ENCODE measurements at places on chromosomes 4 and X.
A peak's percentile ranks its signal among the peaks of the same experiment; 100 is the strongest.

GRCh38 chrX:153524234-153524633, 6.8 kb downstream of the ATP2B3 start:
- DNase-seq = no peak

DNA sequence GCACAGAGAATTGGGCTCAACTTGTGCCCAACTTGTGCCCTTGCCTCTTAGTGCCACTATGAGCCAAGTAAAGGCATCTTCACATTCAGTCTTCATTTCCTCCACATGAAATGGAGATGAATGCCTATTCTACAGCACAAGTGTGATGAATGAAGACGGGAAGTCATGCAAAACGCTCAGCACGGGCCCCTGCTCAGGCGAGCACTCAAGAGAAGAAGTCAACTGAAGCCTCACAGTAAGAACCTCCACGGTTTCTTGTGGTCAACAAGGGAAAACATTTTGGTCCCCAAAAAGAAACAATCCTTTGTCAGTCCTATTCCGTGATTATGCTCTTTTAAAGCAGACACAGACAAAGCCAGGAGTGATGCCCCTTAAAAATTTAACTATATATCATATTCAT, 87.0 kb downstream of the IRF2 start:
- DNase-seq = no peak

GRCh38 chr4:93016350-93016749, 712.6 kb downstream of the GRID2 start:
- DNase-seq = no peak

DNA sequence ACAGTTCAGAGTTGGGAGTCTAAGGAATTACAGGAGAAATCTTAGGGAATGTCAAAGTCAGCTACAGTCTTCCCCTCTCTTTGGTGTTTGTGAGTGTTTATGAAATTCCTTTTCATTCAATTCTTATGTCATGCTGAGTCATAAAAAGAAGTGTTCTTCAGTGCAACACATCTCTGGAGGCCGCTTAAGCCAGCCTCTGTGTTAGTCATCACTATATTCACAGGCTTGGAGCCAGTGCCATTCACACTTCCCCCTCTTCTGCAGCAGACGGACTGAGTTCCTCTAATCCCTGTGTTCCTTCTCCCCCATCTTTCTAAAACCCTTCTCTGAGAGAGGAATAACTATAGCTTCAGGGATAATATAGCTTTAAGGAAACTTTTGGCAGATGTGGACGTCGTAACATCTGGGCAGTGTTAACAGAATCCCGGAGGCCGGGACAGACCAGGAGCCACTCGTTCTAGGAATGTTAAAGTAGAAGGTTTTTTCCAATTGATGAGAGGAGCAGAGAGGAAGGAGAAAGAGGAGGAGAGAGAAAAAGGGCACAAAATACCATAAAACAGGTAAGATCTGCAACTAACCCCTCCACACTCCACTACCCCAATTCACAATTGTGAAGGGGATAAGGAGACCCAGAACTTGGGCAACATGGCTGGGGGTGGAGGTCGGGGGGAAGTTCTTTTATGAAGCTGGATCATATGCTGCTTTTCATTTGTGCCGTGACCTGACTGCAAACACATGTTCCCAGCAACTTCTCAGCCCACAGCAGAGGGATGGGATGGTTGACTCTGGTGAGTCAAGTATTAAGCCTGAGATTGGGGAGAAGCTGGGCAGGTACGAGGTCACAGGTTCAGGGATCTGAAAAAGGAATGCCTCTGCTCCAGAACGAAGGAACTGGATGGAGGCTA, at the start of gene SRPX2:
Gene SRPX2, plus strand, starts transcription at position 244 of the 905 bp plus-strand sequence. CDS start 2,124 bp downstream, outside the sequence.
- DNase-seq = no peak

DNA sequence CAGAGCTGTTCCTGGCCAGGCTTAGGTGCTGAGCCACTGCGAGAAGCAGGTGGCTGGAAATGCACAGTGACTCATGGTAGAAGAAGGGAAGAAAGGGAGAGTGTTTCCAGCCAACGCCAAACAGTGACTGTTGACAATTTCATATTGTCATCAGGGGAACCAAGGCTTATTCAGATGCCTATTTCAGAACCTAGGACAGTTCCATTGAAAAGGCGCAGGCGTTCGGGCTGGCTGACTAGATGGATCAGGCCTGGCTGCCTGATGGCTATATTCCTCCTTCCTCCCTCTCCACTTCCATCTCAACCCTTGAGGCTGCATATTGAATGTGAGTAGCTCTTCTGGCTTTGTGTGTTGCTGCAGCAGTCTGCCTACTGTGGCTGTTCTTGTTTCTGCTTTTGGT, 73.0 kb upstream of the FRMPD4 start:
- no peak for DNase-seq

GRCh38 chr4:44422912-44423311, 25.7 kb downstream of the KCTD8 start:
- no peak for DNase-seq

DNA sequence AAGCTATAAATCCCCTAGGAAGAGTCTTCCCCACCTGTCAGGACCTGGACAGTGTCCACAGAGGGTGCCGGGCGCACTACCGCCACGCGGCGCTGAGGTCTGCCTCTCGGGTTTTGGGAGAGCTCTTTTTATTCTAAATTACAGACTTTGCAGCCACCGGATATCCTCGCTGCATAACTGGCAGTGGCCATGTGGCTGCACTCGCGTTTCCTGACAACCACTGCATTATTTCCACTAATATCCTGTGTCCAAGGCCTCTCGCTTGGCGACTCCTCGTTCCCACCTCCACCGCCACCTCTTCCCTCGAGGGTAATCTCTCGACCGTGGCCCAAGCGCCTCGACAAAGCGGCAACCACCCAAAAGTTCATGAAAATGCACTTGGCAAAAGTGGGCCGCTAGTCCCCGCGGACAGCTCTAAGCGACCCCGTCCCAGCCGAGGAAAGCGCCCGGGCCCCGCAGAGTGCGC, 512 bp upstream of the TMEM131L start:
- DNase-seq = no peak

DNA sequence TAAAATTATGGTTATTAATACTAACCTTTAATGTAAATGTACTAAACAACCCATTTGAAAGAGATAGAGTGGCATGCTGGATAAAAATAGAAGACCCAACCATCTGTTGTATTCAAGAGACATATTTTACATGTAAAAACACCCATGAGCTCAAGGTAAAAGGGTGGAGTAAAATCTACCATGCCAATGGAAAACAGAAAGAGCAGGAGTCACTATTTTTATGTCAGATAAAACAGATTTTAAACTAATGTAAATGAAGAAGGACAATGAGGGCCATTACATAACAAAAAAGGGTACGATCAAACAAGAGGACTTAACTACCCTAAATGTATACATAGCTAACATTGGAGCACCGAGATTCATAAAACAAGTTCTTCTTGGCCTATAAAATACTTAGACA, 66.3 kb downstream of the ITM2A start:
- no peak for DNase-seq

DNA sequence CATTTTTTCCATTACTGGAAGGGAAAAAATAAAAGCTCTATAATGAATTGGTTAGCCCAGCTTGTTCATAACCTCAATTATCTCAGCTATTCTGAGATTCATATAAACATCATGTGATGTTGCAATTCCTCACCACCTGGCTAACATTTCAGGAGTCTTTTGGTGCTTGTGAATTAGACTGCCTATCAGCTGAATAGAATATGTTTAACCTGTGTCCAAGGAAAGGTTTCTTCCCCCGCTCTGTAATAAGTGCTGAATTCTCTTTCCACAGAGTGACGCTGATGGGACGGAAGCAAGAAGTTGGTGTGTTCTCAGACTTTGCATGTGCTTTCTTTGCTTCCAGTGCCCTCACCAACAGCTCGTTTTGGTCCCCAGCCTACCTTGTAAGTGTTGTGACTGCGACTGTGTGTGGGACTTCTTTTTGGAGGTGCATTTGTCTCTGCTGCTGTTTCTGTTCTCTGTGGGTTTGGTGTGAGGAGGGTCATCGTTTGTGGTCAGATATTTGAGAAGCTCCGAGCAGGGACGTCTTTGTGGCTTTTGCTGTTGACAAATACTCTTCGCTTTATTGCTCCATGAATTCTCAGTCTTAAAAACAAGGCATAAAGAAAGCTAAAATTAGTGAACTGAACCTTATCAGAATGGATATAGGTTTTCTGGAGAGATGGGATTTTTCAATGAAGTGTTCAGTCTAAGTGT, 61.7 kb downstream of the PPARGC1A start:
- DNase-seq = no peak

- DNase-seq = no peak
Observed at GRCh38 chr4:30122711-30123110, 597.5 kb upstream of the PCDH7 start.

GRCh38 chr4:4803216-4803911, 56.1 kb upstream of the MSX1 start:
- DNase-seq = no peak

GRCh38 chrX:120290107-120290506, 21.2 kb downstream of the TMEM255A start:
- no peak for DNase-seq

- DNase-seq = peak; percentile 73
Observed at GRCh38 chrX:7110821-7111276, 36.7 kb upstream of the STS start.

- no peak for DNase-seq
Observed at GRCh38 chr4:116023049-116023448, 909.6 kb upstream of the NDST4 start.

DNA sequence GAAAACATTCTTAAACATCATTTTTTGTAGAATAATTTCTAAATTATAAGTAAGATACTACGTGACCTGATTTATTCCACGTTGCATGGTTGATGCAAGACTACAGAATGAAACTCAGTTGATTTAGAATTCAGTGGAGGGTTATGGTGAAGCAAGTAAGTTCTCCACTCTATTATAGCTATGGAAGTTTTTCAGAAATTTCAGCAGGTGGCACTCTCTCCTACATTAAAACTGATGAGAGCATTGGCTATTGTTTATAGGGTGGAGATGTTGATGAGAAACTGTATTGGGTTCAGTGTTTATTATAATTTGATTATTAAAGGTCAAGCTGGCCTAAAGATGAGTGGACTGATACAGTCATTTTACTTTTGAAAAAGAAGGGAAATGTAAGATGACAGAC, 88.0 kb downstream of the FNIP2 start:
- DNase-seq = no peak

DNA sequence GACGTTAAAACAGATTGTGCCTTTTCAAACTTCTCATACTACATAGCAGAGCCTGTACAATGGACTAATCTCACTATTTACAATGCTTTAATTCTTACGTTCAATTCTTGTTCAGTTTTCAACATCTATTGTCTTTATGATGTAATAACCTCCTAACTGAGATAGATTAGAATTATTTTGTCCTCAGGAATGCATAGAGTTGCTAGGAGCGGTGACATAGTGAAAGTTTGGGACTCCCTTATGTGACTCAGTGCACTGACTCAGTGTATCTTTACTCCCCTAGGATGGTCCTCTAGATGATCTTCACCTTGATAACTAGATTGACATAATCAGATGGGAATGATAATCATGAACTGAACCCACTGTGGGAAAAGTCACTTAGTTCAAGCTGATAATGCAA, 151.5 kb downstream of the VEGFC start:
- DNase-seq = no peak

GRCh38 chr4:74203467-74203866, 45.5 kb downstream of the MTHFD2L start:
- DNase-seq = no peak

DNA sequence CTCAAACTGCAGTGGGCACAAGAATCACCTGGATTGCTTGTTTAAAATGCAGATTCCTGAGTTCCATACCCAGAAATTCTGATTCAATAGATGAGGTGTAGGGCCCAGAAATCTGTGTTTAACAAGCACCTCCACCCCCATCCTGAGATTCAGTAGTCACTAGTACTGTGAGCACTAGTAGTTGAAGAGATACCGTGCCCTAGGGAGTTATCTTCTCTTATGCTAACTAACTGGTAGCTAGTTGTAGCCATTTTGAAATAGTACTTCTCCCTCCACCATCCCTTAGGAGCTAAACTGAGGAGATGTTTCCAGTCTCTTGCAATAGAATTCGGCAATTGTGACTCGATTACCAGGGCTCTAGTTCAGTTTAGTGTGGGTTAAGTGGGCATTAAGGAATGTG, 18.4 kb downstream of the KLHL34 start:
- DNase-seq = no peak

DNA sequence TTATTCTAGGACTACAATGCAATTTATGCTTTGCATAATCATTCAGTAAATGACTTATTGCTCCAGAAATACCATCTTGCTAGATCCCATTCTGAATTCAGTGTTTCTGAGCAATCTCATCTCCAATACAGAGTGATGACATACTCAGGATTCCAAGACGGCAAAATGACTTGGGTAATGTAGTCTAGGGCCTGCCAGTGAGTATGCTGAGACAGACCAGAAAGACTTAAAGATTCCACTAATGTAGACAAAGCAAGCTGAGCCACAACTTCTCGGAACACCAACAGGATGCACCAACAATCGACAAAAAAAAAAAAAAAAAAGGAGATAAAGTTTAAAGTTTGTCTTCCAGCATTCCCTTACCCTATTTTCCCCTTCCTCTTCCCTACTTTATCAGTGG, 919 bp upstream of the SEC24B start:
- no peak for DNase-seq

DNA sequence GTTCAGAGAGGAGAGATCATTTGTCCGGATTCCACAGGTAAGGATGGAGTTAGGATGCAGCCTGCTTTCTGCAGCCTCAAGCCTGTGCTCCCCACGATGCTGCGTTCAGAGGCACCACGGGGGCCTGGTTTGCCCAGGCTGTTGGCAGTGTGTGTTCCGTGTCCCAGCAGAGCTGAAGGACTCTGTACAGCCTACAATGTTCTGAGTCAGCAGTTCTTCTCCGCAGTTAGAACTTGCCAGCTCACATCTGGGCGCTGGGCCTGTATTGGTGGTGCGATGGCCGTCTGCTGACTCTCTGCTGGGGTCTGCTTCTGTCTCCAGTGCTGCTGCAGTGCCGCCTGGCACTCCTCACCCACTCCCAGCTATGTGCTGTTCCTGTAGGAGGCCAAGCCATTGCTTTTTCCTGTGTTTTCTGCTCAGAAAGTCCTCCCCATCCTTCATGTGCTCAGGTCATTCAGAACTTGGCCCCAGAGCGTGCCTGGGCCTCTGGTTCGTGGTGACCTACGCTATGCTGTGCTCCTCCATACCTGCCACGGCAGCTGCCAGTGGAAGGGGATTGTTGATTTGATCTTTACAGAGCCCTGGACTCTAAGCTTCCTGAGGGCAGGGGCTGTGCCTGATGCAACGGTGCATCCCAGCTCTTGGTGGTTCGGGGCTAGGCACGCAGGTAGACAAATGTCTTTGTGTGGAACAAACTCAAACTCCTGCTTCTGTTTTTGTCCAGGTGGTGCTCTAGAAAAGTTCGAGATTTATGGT, 42.6 kb upstream of the TADA2B start:
- DNase-seq = no peak

- DNase-seq = no peak
Observed at GRCh38 chr4:156420623-156421022, 467.0 kb upstream of the CTSO start.

DNA sequence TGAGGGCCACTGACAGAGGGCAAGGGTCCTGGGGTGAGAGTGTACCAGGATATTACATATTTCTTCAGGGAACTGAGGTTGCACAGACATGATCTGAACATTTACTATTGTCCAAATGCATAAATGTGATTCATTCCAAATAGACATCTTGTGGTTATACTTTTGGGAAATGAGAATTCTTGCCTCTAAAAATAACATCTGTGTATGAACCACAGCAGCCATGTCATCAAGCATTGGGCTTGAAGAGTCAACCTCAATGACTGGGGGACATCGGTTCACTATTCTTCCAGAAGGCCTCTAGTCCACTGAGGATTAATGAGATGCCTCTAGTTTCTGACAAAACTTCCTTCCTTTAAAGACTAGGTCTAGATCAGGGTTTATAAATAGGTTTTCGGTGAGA, 193.1 kb upstream of the GPC4 start:
- no peak for DNase-seq

GRCh38 chrX:3286196-3286945, 60.1 kb downstream of the MXRA5 start:
- no peak for DNase-seq

All from GM12878 (cell line).